ENCODE measurements at places on chromosomes 13 and 19.

- H3K27ac ChIP-seq: no peak overlapping the region
- H3K36me3 ChIP-seq: no peaks in the 10 kb centered on the region
- H3K4me3 ChIP-seq: no peak overlapping the region
- no peaks in the 10 kb centered on the region for H3K27me3 ChIP-seq
- peak; percentile 19 for DNase-seq
Measured at GRCh38 chr13:78409172-78409571, 194.2 kb downstream of the POU4F1 start.

DNA sequence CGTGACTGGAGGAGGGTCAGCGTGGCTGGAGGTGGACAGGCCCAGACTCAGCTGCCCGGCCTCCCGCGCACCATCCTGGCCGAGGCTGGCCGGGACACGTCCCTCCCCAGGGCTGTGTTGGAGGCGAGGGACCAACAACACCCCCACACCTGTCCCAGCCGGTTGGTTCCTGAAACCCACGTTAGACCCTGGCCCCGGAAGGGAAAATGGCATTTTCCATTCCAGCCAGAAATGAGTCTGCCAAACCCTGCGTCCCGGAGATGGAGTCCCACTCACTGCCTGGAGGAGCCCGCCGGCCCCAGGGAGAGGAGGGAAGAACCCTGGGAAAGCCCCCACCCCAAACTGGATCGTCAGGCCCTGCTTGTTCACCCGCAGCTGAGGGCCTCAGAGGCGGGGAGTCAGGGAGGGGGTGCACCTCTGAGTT lies 4.8 kb upstream of the WDR18 start:
- peaks cover 5% of the 10 kb centered on the region for H3K4me1 ChIP-seq
- no peak overlapping the region for H3K4me3 ChIP-seq
- DNase-seq: no peak
- H3K27ac ChIP-seq: no peak overlapping the region

- no peaks in the 10 kb centered on the region for H3K36me3 ChIP-seq
- H3K4me3 ChIP-seq: no peak overlapping the region
- no peaks in the 10 kb centered on the region for H3K27me3 ChIP-seq
- no peak for DNase-seq
- no peaks in the 10 kb centered on the region for H3K4me1 ChIP-seq
Measured at GRCh38 chr13:110937511-110938285, 22.8 kb upstream of the ANKRD10 start.

DNA sequence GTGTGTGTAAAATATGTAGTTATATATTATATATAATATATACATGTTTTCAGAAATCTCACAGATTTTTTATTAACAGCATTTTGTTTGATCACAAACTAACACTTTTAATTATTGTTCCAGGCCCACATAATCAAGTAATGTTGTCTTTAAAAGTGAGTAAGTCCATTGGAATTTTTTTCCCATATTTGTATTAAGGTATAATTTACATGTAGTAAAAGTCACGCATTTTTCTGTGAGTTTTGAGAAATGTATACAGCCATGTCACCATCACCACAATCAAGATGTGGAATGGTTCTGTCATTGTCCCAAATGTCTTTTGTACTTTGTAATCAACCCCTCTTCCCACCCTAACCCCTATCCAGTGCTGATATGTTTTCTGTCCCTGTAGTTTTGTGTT lies 120.0 kb upstream of the RFC3 start:
- no peaks in the 10 kb centered on the region for H3K27me3 ChIP-seq
- H3K27ac ChIP-seq: no peak overlapping the region
- H3K4me1 ChIP-seq: no peaks in the 10 kb centered on the region
- no peaks in the 10 kb centered on the region for H3K36me3 ChIP-seq
- no peak overlapping the region for H3K4me3 ChIP-seq
- no peak for DNase-seq

- H3K36me3 ChIP-seq: peaks cover 2% of the 10 kb centered on the region
- peaks cover 5% of the 10 kb centered on the region for H3K4me1 ChIP-seq
- peak; percentile 56 for DNase-seq
Measured at GRCh38 chr19:46271481-46272197, 25.2 kb upstream of the HIF3A start.

- DNase-seq: no peak
- H3K27me3 ChIP-seq: no peaks in the 10 kb centered on the region
- H3K4me1 ChIP-seq: no peaks in the 10 kb centered on the region
- H3K27ac ChIP-seq: no peak overlapping the region
- H3K36me3 ChIP-seq: peaks cover 5% of the 10 kb centered on the region
Measured at GRCh38 chr19:1585243-1585580, 7.5 kb downstream of the MBD3 start.

- H3K27me3 ChIP-seq: no peaks in the 10 kb centered on the region
- H3K4me1 ChIP-seq: no peaks in the 10 kb centered on the region
- DNase-seq: peak; percentile 37
- no peaks in the 10 kb centered on the region for H3K36me3 ChIP-seq
- H3K4me3 ChIP-seq: no peak overlapping the region
Measured at GRCh38 chr13:101978552-101979315, 423.1 kb downstream of the FGF14 start.

DNA sequence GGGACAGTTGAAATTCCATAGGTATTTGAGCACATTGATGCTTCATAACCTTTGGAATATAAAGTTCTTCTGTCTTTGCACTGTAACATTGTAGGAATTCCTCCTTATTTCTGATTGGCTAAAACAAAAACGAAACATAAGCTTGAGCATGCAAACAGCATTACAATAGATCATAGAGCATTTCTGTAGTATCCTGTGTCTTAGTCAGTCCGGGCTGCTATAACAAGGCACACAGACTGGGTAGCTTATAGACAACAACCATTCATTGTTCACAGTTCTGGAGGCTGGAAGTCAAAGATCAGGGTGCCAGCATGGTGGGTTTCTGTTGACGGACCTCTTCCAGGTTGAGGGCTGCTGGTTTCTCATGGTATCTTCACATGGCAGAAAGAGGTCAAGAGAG lies 188.7 kb upstream of the SOX21 start:
- no peaks in the 10 kb centered on the region for H3K4me1 ChIP-seq
- no peak overlapping the region for H3K4me3 ChIP-seq
- H3K27ac ChIP-seq: no peak overlapping the region
- DNase-seq: no peak
- H3K36me3 ChIP-seq: no peaks in the 10 kb centered on the region

GRCh38 chr13:100436099-100436498 lies 152.5 kb downstream of the GGACT start:
- peaks cover 2% of the 10 kb centered on the region for H3K4me1 ChIP-seq
- no peaks in the 10 kb centered on the region for H3K27me3 ChIP-seq
- H3K4me3 ChIP-seq: no peak overlapping the region

DNA sequence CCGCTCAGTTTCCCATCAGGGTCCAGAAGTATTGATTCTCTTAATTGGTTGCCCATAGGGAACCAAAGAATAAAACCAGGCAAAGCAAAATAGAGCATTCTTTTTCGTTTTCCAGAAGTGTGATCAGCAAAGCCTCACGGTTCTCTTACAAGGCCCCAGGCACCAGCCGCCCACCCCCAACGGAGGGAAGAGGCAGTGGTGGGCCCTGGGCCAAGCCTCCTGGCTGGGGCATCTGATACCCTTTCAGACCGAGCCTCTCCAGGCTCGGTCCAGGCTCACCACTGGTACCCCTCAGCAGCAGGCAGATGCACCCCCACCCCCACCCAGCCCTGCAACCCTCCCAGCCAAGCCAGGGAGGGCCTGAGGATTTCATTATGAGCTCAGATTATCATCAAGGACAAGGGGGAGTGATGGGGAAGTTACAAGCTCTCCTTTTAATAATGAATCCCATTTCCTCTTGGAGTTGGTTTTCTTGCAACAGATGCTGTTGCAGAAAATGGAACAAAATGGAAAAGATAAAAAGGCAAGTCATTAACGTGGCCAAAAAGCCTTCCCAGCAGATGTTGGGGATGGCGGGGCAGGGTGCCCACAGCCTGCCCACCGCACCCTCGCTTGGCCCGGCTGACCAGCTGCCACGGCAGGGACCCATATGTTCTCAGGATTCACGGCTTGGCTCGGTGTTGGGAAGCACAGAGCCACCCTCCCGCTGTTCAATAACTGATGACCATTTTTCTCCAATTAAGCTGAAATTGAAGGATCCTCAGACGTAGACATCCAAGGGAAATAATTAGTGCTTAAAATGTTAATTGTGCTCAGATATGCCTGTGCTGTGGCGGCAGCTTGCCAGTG lies 45.9 kb upstream of the KCTD15 start:
- no peak overlapping the region for H3K27ac ChIP-seq
- no peaks in the 10 kb centered on the region for H3K36me3 ChIP-seq
- H3K27me3 ChIP-seq: no peaks in the 10 kb centered on the region
- no peak overlapping the region for H3K4me3 ChIP-seq

GRCh38 chr13:92103689-92104153 lies 705.3 kb downstream of the GPC5 start:
- no peaks in the 10 kb centered on the region for H3K27me3 ChIP-seq
- peak; percentile 69 for DNase-seq

- H3K36me3 ChIP-seq: no peaks in the 10 kb centered on the region
- no peak for DNase-seq
- H3K4me1 ChIP-seq: no peaks in the 10 kb centered on the region
- no peak overlapping the region for H3K27ac ChIP-seq
- H3K27me3 ChIP-seq: no peaks in the 10 kb centered on the region
Measured at GRCh38 chr13:113820813-113821651, 42.8 kb downstream of the GAS6 start.

DNA sequence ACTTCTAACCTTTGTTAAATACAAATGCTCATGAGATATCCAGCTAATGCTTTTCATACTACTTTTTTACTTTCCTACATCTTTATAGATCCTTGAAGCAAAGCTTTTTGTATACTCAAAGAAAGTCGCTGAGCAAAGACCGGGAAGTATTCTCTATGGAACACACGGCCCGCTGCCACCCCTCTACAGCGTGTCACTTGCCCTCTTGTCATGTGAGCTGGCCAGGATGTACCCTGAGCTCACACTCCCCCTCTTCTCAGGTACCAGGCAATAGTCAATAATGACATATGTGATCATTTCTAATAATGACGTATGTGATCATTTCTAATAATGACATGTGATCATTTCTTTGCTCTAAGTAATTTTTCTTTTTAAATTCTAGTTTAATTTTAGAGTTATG lies 112.9 kb downstream of the ZAR1L start:
- no peak overlapping the region for H3K4me3 ChIP-seq
- H3K27ac ChIP-seq: no peak overlapping the region
- no peaks in the 10 kb centered on the region for H3K27me3 ChIP-seq
- DNase-seq: no peak
- no peaks in the 10 kb centered on the region for H3K4me1 ChIP-seq

- H3K27me3 ChIP-seq: no peaks in the 10 kb centered on the region
- H3K4me1 ChIP-seq: peaks cover 6% of the 10 kb centered on the region
- no peak for DNase-seq
- H3K36me3 ChIP-seq: peaks cover 4% of the 10 kb centered on the region
- no peak overlapping the region for H3K27ac ChIP-seq
Measured at GRCh38 chr13:99965329-99966000, 6.1 kb downstream of the ZIC5 start.

- no peak overlapping the region for H3K4me3 ChIP-seq
- H3K27ac ChIP-seq: no peak overlapping the region
- no peaks in the 10 kb centered on the region for H3K36me3 ChIP-seq
- peak; percentile 73 for DNase-seq
- H3K27me3 ChIP-seq: no peaks in the 10 kb centered on the region
Measured at GRCh38 chr19:19554074-19555023, 16.3 kb downstream of the CILP2 start.

DNA sequence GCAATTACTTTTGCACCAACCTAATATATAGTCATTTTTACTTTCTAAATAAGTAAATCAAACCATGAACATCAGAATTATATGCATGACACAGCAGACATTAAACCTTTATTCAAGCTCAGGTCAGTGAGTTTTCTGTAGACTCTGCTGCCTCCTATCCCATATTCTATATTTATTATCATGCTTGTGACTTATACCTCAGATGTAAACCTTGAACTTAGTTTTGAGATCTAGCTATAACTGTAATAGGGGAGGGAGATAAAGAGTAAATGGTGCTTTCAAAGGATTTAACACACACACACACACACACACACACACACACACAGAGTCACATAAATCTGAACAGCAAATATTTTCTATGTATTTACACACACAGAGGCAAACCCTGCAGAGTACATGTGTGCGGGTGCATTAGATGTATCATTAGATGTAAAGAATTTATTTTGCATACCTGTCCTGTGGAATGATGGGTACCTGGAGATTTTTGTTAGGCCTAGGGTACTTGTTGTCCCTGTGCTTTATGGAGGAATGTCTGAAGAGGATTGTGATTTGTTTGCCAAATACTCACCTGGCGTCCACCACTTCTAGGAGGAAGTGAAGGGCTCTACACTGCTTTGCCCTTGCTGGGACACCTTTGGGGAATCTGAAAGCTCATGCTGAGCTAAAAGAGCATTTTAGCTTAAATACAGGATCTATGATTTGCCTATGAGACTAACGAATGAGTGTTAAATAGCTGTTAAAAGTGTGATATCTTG lies 521.9 kb downstream of the KLF5 start:
- H3K27ac ChIP-seq: no peak overlapping the region
- no peak for DNase-seq
- H3K27me3 ChIP-seq: no peaks in the 10 kb centered on the region
- H3K36me3 ChIP-seq: no peaks in the 10 kb centered on the region
- no peak overlapping the region for H3K4me3 ChIP-seq

DNA sequence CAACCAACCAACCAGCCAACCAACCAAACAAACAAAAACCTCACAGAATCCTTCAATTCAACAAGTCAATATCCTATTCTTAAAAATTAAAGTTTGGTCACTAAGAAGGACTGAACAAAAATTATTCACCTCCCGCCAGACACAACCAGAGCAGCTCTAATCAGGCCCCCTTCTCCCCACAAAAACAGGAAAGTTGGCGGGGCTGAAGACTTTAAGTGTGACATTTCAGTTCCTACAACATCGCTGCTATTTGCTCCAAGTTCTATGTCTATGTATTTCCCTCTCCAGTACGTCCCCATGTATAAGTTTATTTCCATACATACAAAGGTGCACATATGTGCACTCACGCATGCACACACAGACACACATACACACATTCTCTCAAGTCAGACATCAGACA lies 32.8 kb upstream of the STK24 start:
- no peaks in the 10 kb centered on the region for H3K4me1 ChIP-seq
- H3K36me3 ChIP-seq: no peaks in the 10 kb centered on the region
- no peaks in the 10 kb centered on the region for H3K27me3 ChIP-seq
- H3K27ac ChIP-seq: no peak overlapping the region
- no peak overlapping the region for H3K4me3 ChIP-seq
- no peak for DNase-seq

GRCh38 chr13:45512098-45512496 lies 47.4 kb downstream of the COG3 start:
- no peaks in the 10 kb centered on the region for H3K36me3 ChIP-seq
- no peak overlapping the region for H3K4me3 ChIP-seq
- no peaks in the 10 kb centered on the region for H3K4me1 ChIP-seq
- H3K27ac ChIP-seq: no peak overlapping the region

- peaks cover 5% of the 10 kb centered on the region for H3K4me1 ChIP-seq
- H3K27me3 ChIP-seq: no peaks in the 10 kb centered on the region
- DNase-seq: peak; percentile 76
- H3K36me3 ChIP-seq: no peaks in the 10 kb centered on the region
Measured at GRCh38 chr19:34363094-34363493, 1.9 kb upstream of the GPI start.

GRCh38 chr19:47142779-47143178 lies 12.1 kb downstream of the SAE1 start:
- no peak for DNase-seq
- H3K4me1 ChIP-seq: no peaks in the 10 kb centered on the region
- H3K27ac ChIP-seq: no peak overlapping the region

Data from mesendoderm (in vitro differentiated cells).